ENCODE measurements at places on chromosomes 3 and 15.

DNA sequence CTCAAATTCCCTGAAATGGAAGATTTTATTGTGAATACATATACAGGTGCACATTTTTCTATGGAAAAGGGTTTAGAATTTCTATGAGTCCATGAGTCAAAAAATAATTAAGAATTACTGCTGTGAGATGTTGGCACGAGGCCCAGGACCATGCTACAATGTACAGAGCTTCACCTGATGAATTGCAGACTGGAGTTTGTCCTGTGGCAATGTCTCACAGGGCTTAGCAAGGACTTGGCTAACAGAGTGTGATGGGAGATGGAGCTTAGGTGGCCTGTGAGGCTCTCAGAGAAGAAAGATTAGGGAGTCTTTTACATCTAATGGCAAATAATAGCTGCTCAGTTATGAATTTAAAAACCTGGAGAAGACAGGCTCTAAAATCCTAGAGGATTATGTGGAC, 219.5 kb upstream of the CBLB start:
- H3K27ac ChIP-seq = no peak overlapping the region
- no peak overlapping the region for H3K4me3 ChIP-seq

GRCh38 chr3:31114929-31115283, 220.4 kb upstream of the GADL1 start:
- no peaks in the 10 kb centered on the region for H3K4me1 ChIP-seq
- no peak for DNase-seq
- no peak overlapping the region for H3K27ac ChIP-seq
- H3K4me3 ChIP-seq = no peak overlapping the region

GRCh38 chr3:154971341-154971740, 108.8 kb upstream of the MME start:
- H3K27me3 ChIP-seq = no peaks in the 10 kb centered on the region
- H3K36me3 ChIP-seq = no peaks in the 10 kb centered on the region
- no peak for DNase-seq
- no peaks in the 10 kb centered on the region for H3K4me1 ChIP-seq
- H3K27ac ChIP-seq = no peak overlapping the region
- H3K4me3 ChIP-seq = no peak overlapping the region

DNA sequence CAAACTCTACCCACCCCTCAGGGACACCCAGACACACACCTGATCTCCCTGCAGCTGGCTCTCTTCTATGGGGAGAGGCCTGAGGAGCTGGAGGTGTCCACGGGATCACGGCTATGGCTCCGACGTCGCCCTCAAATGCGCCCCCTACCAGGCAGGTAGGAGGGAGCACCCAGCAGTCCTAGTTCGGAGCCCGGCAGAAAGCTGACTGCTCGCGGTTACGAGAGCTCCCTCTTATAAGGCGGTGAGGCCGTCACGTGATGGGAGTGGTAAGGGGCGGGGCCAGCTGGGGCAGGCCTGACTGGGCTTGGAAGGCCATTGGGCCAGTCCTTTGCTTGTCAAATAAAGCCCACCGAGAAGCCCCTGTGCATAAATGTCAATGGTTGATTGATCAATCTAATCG, at the start of gene PRR20G:
TSS of gene PRR20G (minus strand) at position 207 of the 400 bp plus-strand sequence. CDS start 681 bp downstream, outside the sequence.
- H3K36me3 ChIP-seq = no peaks in the 10 kb centered on the region
- H3K4me3 ChIP-seq = no peak within 1 kb of the TSS
- H3K4me1 ChIP-seq = no peaks in the 10 kb centered on the region
- H3K27me3 ChIP-seq = peaks cover 5% of the 10 kb centered on the region

GRCh38 chr15:100186960-100187359, 154.8 kb downstream of the ADAMTS17 start:
- H3K27ac ChIP-seq = no peak overlapping the region
- no peak overlapping the region for H3K4me3 ChIP-seq
- no peaks in the 10 kb centered on the region for H3K27me3 ChIP-seq
- no peaks in the 10 kb centered on the region for H3K36me3 ChIP-seq
- H3K4me1 ChIP-seq = no peaks in the 10 kb centered on the region
- DNase-seq = no peak

- peaks cover 18% of the 10 kb centered on the region for H3K36me3 ChIP-seq
- H3K4me3 ChIP-seq = no peak overlapping the region
- H3K27ac ChIP-seq = no peak overlapping the region
- H3K27me3 ChIP-seq = no peaks in the 10 kb centered on the region
These were observed 21.3 kb upstream of the GATM start for GRCh38 chr15:45399381-45400212.

Data from activated T-cell treated with anti-CD3 and anti-CD28 coated beads, Interleukin-2, amount 50 U/mL, for 24 hours (primary cell).